ENCODE measurements at places on chromosomes 7 and 10.

DNA sequence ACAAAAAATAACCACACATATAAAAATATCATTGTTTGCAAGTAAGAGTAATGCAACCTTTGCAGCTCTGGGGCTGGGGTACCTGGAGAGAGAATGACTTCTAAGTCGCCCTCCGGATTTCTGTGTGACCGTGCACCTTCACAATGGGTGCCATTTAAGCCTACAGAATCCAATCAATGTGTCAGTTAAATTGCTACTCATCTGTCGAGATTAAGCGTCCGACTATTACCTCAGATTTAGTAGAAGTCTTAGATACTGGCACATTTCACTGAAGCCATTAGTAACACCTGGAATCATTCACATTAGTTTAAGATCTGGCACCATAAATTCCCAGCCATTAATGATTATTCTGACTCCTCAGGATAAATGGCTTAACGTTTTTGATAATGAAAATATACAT lies 507.3 kb upstream of the MGMT start:
- no peak for DNase-seq

DNA sequence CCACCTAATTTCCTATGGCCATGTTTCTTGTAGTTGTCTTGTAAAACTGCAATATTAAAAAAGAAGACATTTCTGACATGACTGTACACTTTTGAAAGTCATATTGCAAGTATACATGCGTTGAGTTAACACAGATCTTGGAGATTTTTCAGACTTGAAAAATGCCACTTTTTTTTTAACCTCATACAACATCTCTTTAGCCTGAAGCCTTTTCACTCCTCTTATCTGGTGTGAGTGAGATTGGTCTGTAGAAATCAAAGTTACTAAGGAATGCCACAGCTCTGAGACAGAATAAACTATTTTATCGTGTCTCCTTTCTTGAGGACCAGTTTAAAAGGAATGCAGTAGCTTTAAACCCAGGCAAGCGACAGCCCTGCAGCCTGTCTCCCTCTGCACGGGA lies 43.9 kb upstream of the NEUROD6 start:
- no peak for DNase-seq

DNA sequence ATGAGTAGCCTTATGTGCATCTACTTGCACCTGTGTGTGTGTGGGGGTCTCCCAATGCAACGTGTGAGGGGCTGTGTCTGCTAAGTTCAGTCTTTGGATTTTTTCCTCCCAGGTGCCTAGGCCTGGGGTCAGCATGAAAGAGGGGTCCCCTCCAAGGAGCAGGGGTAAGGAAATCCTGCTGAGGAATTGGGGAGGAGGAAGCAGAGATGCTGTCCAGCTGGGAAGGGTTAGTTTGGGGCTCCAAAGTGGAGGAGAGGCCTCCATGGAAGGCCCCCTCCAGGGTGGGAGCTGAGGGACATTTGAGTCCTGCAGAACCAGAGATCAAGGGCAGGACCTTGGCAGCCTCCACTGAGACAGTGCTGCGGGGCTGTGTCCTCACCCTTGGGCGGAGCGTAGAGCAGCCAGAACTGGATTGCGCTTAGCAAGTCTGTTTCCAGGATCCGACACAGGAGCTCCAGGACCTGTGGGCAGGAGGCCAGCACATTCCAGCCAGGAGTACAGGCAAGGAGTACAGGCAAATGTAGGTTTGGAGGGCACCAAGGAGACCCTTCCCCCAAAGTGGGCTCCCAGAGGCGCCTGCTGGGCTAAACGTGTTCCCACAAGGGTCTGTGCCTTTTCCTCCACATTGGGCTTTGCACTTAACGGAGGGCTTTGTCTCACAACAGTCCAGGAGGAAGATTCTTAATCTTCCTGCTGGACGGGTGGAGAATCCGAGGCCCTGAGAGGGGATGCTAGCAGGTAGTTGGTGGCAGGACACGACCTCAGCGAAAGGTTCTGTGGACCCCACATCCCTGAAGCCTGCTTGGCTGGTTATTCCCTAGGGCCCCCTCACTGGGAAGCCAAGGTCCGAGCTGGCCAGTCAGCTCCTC lies 10.1 kb downstream of the TBATA start:
- no peak for DNase-seq

DNA sequence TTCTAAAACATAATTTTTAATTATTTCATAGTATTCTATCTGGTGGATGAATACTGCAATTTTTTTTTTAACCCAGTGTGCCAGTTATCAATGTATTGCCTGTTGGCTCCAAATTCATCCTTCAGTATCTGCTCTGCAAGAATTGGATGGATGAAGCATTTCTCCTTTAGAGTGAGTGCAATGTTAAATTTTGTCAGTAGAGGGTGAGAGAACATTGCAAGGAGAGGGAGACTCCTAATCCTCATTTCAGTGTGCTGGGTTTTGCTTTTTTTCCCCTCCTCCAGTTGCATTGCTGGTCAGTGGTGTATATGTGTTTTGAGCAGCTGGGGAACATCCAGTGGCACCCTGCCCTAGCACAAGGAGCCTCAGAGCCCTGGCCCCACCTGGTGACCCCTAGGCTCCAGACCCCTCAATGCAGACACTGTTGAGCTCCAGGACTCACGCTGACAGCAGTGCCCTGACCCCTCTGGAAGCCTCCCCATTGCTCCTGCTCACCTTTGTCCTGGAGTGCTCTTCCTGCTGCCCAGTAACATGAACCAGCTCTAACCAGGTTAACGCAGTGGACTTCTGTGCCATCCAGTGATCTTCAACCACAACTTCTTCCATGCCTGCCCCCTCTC lies 199.4 kb downstream of the USP6NL start:
- no peak for DNase-seq

GRCh38 chr7:106652092-106652491 lies 8.9 kb downstream of the CCDC71L start:
- DNase-seq, result no peak

DNA sequence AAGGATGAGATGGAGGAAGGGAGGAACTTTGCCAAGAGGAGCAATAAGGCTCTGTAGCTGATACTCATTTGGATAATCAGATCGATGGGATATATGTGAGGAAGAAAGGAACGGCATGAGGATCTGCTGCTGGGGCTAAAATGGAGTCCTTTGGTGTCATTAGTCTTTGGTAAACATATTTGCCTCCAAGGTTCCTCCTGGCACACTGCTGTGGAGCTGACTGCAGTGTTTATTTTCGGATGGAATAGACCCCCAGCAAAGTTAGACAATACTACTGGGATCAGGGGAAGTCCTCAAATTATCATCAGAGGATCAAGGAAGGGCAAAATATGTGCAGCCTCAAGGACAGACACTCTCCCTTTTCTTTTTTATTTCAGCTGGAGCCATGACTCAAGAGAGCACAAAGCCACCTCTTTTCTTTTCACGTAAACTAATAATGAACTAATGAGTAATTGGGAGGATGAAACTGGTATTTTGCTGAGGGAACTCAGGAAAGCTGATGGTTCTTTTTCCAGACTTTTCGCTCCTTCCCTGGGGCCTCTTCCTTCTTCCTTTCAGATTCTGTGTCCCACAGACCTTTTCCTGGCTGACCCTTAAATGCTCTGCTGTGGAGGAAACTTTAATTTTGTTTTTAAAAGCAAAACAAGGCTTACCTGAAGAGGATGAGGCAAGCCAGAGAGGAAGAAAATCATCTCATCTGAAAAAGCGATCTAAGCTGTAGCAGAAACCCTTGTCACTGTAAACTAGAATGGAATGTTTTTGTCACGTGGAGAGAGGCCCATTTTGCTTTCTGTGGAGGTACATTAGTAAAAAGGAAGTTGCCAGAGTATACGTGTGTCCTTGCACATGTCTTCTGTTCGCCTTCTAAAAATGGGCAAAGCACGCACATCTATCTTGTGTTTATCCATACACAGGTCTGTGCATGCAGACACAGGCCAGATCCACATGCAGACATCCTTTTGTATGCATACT lies 33.3 kb downstream of the LRMDA start:
- no peak for DNase-seq

- DNase-seq, result no peak
Observed at GRCh38 chr7:36021917-36022550, 131.0 kb upstream of the EEPD1 start.

DNA sequence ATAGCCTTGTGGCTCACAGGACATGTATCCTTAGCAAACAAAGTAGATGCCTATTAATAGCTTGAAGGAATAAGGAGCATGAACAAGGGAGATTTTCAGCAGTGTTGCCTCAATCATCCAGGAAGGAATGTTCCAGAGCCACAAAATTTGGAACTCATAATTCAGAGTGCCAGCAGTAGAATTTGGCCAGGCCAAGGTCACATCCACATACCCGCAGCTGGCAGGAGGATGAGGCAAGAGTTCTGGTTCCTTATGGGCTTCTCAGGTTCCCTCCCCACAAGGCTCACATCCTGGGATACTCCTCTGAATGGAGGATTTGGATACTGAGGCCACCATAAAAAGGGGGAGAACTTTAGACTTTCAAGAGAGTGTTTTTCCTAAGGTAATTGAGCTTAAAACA lies 45.8 kb downstream of the SUFU start:
- no peak for DNase-seq

DNA sequence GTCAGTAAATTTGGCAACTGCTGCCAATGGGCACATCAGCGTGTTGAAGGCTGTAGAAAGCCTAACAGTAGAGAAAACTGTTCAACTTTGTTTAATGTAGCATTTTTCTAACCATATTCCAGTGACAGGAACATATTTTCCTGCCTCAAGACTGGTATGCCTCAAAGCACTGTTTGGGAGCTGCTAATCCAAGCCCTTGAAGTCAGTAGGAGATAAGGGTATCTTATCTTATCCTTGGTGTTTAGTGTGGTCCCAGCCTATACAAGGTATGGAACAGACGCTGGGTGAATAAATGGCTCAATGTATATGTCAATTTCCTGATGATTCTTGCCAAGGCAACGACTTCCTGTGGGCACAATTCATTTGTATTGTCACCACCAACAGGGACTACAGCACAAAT lies 97.5 kb upstream of the CREB5 start:
- DNase-seq, result no peak

- no peak for DNase-seq
Observed at GRCh38 chr7:23105086-23105643, 420 bp upstream of the KLHL7 start.

GRCh38 chr7:104971290-104972071 lies 42.5 kb upstream of the KMT2E start:
- no peak for DNase-seq

- DNase-seq, result no peak
Observed at GRCh38 chr7:106744563-106745091, 83.7 kb upstream of the CCDC71L start.

DNA sequence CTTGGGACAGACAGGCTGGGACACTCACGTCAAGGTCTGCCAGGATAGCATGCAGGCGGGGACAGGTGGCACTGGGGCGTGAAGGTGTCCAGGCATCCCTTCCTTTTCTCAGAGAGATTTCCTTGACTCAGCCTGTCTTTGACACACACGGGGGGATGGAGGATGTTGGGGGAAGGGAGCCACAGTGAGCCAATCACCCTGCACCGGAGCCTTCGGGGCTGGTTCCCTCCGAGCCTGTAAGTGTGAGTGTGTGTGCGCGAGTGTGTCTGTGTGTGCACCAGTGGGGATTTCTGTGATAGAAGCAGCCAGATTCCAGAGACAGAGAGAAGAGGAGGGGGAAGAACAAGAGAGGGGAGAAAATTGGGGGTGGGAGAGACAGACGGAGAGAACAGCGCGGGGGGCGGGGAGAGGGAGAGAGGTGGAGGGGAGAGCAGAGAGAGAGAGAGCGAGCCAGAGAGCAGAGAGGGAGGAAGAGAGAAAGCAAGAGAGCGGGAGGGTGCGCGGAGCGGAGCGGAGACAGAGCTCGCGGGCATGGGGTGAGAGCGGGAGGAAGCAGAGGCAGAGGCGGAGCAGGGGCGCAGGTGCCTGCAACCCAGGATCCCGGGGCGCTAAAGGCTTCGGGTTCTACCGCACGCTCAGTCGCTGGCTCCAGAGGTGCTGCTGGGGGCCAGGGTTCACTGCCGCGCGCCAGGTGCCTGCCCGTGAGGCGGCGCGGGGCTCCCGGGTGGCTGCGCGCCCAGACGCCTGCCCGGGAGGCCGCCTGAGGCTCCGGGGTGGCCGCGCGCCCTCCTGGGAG lies 466 bp upstream of the GPR26 start:
- no peak for DNase-seq

DNA sequence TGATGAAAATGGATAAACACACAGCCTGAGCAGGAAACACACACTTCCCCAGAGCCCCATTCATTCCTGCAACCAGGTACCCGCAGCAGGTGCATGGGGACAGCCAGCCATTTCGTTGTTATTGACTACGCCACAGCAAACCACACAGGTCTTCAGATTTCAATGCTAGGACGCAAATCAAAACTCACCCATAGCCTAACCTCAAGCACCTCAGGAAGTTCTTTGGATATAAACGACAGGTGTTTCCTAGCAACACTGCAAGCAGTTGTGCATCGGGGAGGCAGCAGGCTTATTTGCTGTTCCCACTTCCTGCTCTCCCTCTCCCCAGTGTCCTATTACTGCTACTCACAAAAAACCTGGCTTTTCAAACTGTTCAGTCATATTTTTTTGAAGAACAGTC lies 176.5 kb upstream of the FRMD4A start:
- DNase-seq, result no peak

DNA sequence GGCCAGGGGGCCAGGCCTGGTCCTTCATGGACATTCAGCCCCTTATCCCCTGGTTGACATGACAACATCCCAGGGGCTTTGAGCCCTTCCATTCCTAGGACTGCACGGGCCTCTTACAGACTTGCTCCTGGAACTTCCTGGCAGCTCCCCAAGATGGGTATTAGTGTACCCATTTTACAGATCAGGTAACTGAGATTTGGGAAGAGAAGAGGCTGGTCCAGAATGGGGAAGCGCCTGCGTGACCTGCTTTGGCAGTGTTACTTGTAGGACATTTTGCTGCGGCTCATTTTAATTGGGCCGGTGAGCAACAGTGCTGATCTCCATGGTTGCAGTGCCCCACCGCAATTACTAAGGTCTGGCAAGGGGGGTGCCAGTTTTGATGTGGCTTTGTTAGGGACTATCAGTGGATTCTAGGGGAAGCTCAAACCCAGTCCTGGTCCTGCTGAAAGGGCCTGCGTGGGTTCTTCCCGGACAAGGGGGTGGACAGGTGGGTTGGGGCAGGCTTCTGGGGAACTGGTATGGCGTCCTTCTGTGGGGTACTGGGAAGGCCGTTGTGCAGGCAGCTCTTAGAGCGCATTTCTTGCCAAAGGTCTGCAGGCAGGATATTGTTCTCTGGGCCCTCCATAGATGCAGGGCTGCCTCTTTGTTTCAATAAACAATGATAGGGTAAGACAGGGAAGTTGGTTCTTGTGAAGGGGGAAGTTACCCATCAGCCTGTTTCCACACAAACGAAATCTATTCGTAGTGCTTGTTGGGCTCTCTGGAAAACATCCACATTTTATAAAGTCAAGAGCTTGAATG lies 137.6 kb downstream of the RGS10 start:
- DNase-seq, result no peak

Data from frontal cortex (tissue), 4 donors.